ENCODE measurements at places on chromosomes 13 and 19. TPM values are rescaled to one million over a fixed set of nuclear protein-coding genes. Genes with fewer than 3 reads are reported as not detected.

Gene IGFL3
- total RNA-seq: not detected

Gene MED4
- 53.5 TPM for total RNA-seq

Gene CRB3
- total RNA-seq: 1.8 TPM

Gene ZNF568
- 8.4 TPM for total RNA-seq

Gene SCEL
- total RNA-seq: not detected

Gene CEACAM21
- total RNA-seq: 22.1 TPM

Gene PODNL1
- 0.46 TPM for total RNA-seq

Gene SBSN
- not detected for total RNA-seq

Gene ZNF560
- 0.25 TPM for total RNA-seq

Gene HRC
- total RNA-seq: not detected

Gene HAUS5
- 39.7 TPM for total RNA-seq

Gene LGALS4
- total RNA-seq: 1.1 TPM

Gene STOML3
- total RNA-seq: not detected

Gene FPR1
- total RNA-seq: not detected

Gene KRTDAP
- total RNA-seq: not detected

Gene CACNG7
- total RNA-seq: not detected
